ENCODE measurements at places on chromosomes 5 and 9.

DNA sequence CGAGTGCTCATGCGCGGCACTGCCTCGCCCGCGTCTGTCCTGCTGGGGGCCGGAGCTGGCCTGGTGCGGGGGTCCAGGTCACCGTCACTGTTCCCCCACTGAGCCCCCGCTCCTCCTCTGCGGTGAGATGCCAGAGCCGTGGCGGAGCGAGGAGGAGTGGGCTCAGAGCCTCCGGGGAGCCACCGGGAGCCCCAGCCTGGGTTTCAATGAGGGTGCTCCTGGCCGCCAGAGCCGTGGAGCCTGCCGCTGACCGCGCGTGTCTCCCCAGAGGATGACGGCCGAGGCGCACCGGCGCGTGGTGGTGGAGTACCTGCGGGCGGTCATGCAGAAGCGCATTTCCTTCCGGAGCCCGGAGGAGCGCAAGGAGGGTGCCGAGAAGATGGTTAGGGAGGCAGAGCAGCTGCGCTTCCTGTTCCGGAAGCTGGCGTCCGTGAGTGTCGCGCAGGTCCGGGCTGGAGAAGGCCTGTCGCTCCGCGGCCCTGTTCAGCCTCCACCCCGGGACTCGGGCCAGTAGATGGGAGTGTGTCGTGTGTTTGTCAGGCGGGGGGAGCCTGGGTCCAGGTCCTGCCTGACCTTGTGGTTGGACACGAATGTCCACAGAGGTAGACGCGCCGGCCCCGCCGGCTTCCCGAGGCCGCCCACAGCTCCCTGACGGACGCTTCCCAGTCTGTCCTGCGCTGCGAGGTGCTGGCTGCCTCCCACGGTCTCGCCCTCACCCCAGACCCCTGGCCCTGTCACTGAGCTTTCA lies 22.0 kb downstream of the EXOC3 start:
- no peak for DNase-seq

GRCh38 chr9:121620777-121621449 lies 30.5 kb upstream of the DAB2IP start:
- DNase-seq = no peak

- DNase-seq = peak; percentile 96
Observed at GRCh38 chr5:135353952-135354721, 44.9 kb downstream of the MACROH2A1 start.

DNA sequence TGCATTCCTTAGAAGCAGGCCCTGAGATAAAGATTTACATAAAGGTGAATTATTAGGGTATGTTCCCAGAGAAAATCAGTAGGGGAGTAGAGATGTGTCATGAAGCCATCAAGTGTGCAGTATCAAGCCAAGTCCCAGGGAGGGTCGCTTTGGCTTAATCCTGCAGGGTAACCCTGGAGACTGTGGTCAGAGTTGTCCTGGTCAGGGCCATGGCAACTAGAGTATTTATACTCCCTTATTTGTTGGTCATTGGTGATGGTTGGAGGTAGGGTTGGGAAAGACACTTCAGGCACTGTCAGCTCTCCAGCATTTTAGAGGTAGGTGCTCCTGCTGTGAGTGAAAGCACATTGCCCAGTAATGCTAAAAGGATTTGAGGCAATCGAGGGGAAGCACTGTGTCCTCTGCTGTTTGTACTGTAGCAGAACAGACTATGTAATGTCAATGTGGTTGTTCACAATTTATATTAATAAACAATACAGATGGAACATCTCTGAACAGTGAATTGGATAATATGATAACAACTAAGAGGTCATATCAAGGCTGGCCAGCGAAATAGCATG lies 108.9 kb downstream of the GDNF start:
- no peak for DNase-seq

DNA sequence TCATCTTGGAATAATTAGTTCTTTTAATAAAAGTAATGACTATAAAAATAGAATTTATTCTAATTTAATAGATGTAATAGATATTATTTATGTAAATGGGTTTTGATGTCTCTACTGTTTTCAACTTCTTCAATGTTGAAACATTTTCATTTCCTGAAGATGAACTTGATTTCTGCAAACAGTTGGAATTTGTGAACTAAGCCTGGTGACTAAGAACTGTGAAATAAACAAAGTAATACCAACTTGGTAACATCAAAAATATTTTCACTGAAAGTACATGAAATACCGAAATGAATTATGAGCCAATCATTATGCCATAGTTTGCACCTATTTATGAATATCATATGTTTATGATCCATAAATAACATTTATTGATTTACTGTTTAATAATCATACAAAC lies 143.8 kb upstream of the FGF10 start:
- no peak for DNase-seq
